ENCODE measurements at places on chromosomes 2 and 18.

GRCh38 chr2:64492272-64492671, 31.9 kb upstream of the AFTPH start:
- DNase-seq, result no peak

GRCh38 chr2:178531168-178531567, 50.9 kb downstream of the PLEKHA3 start:
- no peak for DNase-seq

- DNase-seq, result peak; percentile 55
Observed at GRCh38 chr2:129849559-129850160, 129.8 kb upstream of the RAB6C start.

GRCh38 chr18:48638896-48639771, 100.3 kb downstream of the CTIF start:
- no peak for DNase-seq

DNA sequence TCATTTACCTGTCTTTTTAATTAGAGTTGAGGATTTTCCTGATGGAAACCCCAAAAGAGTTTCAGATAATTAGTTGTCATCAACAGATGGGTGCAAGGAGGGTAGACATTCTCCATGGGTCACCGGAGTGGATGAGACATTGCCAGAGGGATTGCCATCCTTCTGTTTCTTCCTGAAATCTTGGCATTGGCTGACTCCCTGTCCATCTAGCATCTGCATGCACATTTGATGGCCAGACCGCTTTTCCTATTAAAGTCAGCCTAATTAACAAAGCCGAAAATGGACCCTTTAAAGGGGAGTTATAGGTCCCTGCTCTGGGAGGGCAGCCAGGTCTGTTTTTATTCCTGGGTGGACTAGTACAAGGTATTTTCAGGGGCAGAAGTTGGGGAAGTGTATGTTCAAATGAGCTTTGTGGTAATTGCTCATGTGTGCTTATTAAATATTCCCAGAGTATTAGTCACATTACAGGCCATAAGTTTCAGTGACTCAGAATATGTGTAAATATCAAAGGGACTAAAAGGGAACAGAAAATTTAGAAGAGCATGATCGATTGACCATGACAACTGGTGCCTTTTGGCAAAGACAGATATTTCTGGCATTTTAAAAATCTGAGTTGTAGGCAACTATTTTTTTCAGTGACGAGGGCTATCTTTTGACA, 209.8 kb downstream of the PHLPP1 start:
- DNase-seq, result no peak

DNA sequence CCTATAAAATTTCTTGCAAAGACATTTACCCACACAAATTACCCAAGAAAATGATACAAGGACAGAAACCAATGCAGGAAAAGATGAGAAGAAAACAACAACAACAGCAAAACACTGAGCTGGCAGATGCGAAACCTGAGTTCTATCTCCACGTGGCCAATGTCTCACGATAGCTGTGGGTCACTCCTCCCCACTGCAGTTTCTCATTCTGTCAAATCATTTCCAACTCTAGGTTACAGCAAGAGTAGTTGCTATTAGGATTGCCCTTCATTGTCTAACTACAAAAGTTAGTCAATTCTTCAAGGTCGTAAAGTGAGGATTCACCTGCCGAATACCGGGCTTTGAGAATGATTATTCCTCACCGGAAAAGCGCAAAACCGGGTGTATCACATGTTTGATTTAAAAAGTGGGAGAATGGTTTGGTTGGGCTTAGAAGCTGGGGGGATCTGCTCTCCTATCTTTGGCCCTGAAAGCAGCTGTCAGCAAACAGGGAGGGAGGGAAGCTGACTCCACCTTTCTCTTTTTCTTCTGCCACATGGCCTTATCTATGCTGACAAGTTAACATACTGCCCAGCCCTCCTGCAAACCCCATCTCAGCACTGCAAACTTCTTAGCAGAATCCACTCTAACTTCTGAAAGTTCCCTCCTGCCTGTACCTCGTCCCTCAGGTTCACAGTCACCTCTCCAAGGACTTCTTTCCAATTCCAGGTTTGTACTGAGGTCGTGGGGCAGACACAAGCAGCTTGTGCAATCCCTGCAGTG, 473.0 kb downstream of the SOX11 start:
- DNase-seq, result no peak

DNA sequence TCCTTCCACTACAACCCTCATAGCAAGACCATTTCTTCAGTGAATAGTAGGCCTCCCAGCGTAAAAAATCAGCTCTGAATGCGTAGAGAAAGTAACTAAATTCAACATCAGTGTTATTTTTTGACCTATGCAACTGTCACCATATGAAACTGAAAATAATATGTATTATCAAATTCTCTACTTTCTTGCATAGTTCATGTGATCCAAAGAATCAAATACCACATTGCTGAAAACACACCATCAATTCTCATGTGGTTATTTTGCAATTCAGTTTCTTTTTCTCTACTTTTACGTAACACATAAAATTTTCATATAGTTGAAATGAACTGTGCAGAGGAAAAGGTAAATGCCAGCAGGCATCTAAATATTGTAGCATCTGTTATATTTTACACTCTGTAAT, 208.5 kb upstream of the SPOPL start:
- DNase-seq, result no peak

GRCh38 chr18:45275367-45276113, 339.7 kb upstream of the SLC14A2 start:
- no peak for DNase-seq

DNA sequence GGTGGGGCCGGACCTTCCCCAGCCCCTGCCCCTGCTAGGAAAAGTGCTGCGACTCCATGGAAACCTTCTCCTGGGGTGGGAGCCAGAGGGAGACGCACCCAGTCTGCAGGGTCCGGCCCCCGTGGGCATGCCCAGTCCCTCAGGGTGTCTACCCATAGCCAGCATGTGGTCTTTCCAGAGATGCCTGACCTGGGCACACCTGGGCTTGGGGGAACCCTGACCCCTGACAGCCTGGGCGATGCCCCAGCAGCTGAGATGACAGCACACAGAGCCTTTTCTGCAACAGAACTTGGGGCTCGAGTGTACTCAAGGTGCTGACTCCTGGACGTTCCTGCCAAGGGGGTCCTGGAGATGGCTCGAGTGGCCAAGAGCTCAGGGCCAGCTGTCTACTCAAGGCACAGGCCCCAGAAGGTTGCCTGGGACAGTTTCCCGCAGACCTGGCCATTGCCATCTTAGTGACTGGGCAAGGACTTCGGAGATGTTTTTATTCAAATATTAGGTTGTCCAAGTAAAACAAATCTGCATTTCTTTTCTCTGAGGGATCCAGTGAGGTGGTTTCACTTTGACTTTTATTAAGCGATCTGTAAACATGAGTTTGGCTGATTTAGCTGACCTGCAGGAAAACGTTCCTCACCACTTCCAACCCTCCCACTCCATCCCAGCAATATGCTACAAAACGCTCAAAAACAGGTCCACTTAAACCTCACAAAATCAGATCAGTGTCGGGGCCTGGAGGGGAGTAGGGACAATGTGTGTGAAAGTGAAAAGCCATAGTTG, 228.0 kb downstream of the EIPR1 start:
- DNase-seq, result no peak
